ENCODE measurements at places on chromosomes 16 and 17. TPM values are rescaled to one million over a fixed set of nuclear protein-coding genes. Genes with fewer than 3 reads are reported as not detected.

Gene NPIPB13
- total RNA-seq, result 3.2 TPM

Gene SLFN5
- 13.8 TPM for total RNA-seq

Gene EVPLL
- total RNA-seq, result not detected

Gene TMEM101
- 12.4 TPM for total RNA-seq

Gene FBXO39
- not detected for total RNA-seq

Gene SARM1
- total RNA-seq, result 10.4 TPM

Gene ITGAE
- 20.3 TPM for total RNA-seq

Gene KRTAP4-6
- total RNA-seq, result not detected

Gene KRT40
- not detected for total RNA-seq

Gene PRSS21
- total RNA-seq, result not detected

Gene SLC38A8
- not detected for total RNA-seq

Gene CCL3
- total RNA-seq, result 0.86 TPM

Gene NOTUM
- total RNA-seq, result 0.38 TPM

GRCh38 chr17:78026381-78026780 lies 67.9 kb downstream of the TNRC6C start:
- no peak for DNase-seq

GRCh38 chr17:78592991-78593329 lies 15.8 kb upstream of the DNAH17 start:
- DNase-seq, result no peak

DNA sequence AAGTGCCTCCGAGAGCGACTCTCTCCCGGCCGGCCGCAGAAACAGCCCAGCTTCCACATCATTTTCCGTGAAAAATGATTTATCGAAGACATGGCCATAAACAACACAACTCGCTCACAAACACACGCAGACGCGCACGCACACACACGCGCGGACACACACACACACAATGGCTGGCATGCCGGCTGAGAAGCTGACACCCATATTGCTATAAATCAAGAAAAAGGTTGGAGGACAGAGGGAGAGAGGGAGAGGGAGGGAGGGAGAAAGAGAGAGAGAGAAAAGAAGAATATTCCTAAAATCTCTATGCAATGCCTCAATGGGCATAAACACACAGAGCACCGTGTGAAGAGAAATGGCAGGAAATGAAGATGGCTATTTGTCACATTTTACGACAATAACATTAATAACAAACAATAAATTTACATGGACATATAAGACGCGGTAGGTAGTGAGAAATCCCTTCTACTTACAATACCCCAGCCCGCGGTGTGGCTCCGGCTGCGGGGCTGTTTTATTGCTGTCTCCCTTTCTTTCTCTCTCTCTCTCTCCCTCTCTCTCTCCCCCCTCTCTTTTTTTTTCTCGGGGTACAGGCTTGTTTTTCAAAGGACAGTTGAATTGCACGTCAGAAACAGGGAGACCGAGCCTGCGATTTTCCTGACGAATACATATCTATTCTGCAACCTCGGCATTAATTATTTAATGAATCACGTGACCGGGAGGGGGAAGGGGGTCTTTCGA lies 9.5 kb downstream of the HOXB4 start:
- DNase-seq, result no peak

DNA sequence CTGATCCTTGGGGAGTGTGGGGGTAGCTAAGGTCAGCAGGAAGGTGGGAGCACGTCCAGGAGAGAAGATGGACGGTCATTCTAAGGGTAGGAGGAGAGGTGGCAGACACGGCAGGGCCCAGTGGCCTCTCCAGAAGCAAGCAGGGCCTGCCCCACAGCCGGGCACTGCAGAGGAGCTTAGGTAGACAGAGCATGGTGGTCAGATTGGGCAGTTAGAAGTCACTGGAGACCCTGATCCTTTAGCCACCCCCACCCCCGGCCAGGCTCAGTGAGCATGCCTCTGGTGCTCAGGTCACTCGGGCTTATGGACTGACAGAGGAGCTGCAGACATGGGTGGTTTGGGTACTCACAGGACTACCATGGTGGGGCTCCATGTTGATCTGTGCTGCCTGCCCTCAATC lies 26.3 kb downstream of the NLRP1 start:
- no peak for DNase-seq

- no peak for DNase-seq
These were observed 58.3 kb downstream of the TNRC6C start for GRCh38 chr17:78016852-78017251.

DNA sequence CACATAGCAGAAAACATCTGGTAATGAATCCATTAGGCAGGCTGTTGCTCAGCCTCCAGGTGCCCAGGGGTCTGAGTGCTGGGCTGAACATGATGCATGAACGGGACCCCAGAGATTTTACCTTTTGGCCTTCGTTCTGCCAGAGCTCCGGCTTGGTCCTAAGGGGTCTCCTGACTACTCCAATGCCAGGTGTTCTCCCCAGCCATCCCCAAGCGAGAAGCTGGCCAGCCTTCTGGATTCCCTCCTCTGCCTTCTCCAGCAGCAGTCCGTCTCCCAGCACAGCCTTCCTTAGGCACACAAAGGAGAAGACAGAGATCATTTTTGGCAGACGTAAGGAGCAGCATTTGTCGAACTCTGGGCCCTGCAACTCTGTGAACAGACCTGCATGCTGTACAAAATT lies 109.4 kb downstream of the RBFOX1 start:
- DNase-seq, result no peak

- DNase-seq, result no peak
These were observed 5.6 kb upstream of the TUBG2 start for GRCh38 chr17:42653179-42654124.

DNA sequence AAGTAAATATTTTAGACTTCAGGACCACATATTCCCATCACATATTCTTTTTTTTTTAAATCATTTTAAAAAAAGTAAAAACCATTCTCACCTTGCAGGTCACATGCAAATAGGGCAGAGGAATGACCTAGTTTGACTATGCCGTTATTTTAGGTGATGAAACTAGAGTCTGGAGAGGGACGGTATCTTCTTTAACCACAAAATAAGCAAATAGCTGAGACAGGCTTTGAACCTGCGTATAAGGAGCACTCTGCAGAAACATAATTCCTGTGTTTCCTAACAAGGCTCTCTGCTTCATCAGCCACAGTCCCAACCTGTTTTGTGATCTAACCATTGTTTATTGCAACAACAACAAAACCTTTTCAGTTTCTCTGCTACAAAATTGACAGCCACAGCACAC lies 121.5 kb downstream of the PCTP start:
- no peak for DNase-seq

- no peak for DNase-seq
These were observed 323.3 kb downstream of the BCAS3 start for GRCh38 chr17:61000911-61001310.

GRCh38 chr17:44115585-44116415 lies 7.6 kb downstream of the HDAC5 start:
- no peak for DNase-seq

GRCh38 chr17:47813512-47814031 lies 8.0 kb downstream of the OSBPL7 start:
- no peak for DNase-seq

DNA sequence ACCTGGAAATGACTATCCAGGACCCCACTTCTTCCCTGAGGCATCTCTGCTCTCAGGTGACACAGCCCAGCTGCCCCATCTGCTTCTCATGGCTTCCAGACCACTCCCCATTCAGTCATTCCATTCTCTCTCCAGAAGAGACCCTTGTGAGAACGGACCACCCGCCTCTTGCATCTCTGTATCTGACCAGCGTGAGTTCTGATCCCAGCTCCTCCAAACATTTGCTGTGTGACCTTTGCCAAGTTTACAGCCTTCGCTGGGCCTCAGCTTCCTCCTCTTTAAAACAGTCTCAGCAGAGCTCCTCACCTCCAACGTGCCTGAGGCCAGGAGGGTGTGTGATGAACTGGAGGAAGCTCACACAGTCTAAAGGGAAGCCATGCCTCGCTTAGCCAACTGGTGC lies 39.6 kb downstream of the C16orf82 start:
- DNase-seq, result no peak

GRCh38 chr16:80746231-80746630 lies 58.2 kb downstream of the CDYL2 start:
- DNase-seq, result no peak

- no peak for DNase-seq
These were observed 14.2 kb downstream of the TERF2 start for GRCh38 chr16:69371564-69371963.

DNA sequence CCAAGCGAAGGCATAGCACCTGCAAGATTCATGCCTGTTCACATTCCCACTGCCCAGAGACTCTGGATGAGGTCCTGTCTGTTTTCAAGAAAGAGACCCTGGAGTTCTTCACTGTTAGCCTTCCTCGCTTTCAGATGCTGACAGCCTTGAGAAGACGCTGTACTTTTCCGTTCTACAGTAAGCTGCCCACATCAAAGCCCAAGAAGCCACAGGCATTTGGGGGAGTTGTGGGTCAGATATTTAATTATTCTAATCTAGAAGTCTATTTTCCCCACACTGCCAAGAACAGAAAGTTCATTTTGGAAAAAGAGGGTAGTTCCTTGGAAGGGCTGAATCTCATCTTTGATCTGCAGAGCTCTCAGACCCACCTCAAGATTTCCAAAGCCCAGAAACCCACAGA lies 127.9 kb downstream of the AXIN2 start:
- DNase-seq, result no peak

- no peak for DNase-seq
These were observed 330.0 kb upstream of the PMFBP1 start for GRCh38 chr16:72501739-72502593.

- no peak for DNase-seq
These were observed 1.5 kb downstream of the CASKIN1 start for GRCh38 chr16:2194852-2195321.

GRCh38 chr17:63474174-63474573 lies 2.7 kb upstream of the ACE start:
- DNase-seq, result no peak

GRCh38 chr16:72635104-72635503 lies 412.8 kb downstream of the ZFHX3 start:
- DNase-seq, result no peak

- DNase-seq, result no peak
These were observed 6.0 kb upstream of the AQP8 start for GRCh38 chr16:25210758-25211157.

DNA sequence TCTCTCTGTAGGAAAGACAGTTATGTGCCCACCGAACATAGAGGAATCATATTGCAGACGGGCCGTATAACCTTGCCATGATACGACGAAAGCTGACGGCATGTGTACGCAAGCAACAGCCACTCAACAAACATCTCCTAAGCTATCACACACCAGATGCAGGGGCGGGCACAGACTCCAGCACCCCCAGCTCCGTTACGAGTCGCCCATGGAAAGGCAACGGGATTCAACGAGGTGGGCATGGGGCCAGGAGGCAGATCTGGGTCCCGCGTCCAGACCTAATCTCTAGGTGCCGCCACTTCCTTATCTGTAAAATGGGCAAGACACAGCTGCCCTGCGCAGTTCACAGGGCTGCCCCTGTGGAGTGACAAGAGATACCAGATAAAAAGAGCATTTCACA lies 35.6 kb downstream of the ABR start:
- DNase-seq, result no peak

GRCh38 chr17:42642336-42642735 lies 16.7 kb upstream of the TUBG2 start:
- DNase-seq, result no peak

- DNase-seq, result no peak
These were observed 30.5 kb downstream of the CEP295NL start for GRCh38 chr17:78872486-78872885.

DNA sequence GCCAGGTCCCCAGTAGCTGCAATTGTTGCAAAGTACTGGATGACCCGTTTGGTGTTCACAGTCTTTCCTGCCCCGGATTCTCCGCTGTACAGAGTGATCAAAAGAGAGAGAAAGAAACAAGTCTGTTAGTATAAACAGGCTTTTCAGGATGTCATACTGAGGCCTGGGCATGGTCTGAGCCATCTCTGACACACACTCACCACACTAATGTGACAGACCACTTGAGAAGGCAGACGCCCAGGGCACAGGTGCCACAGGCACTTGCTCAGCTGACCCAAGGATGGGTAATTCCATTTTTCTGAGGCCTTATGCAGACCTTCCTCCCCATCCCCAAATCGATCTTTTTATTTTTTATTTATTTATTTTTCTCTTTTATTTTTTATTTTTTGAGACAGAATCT lies 7.5 kb downstream of the MYH3 start:
- peak; percentile 3 for DNase-seq

GRCh38 chr17:1542316-1542715 lies 20.3 kb downstream of the PITPNA start:
- DNase-seq, result no peak
